Activated T-cell treated with anti-CD3 and anti-CD28 coated beads, Interleukin-2, amount 50 U/mL, for 24 hours (primary cell): ENCODE measurements at places on chromosomes 1 and 21.

GRCh38 chr1:205954819-205955404, 11.7 kb upstream of the SLC26A9 start:
- DNase-seq: no peak

DNA sequence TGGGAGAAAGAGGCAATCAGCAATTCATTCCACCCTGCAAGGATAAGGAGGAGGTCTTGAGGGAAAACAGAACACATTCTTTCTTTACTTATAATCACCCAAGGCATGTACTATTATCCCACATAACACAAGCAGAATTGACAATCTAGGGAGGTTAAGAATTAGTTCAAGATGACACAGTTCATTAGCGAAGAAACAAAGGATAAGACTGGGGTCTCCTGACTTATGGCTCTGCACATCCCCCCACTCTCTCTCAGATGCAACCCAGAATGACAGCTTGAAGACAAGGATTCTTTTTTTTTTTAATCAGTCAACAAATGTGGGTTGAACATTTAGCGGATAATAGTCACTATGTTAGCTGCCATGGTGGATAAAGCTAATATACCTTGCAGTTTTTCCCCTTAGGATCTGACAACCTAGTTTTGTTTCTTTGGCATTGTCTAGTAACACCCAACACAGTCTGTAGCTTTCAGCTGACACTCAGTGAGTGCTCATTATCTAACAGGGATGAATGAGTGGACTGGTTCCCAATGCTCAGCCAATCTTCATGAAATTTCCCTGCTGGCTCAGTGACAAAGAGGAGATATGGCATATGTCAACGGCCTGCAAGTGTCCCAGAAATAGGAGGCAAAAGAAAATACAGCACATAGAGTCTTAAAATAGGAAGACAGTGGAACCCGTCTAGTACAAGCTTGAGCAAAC, 35.1 kb downstream of the RXRG start:
- DNase-seq: no peak

- no peak for DNase-seq
Measured at GRCh38 chr21:34822168-34822567, 153.4 kb downstream of the CLIC6 start.

DNA sequence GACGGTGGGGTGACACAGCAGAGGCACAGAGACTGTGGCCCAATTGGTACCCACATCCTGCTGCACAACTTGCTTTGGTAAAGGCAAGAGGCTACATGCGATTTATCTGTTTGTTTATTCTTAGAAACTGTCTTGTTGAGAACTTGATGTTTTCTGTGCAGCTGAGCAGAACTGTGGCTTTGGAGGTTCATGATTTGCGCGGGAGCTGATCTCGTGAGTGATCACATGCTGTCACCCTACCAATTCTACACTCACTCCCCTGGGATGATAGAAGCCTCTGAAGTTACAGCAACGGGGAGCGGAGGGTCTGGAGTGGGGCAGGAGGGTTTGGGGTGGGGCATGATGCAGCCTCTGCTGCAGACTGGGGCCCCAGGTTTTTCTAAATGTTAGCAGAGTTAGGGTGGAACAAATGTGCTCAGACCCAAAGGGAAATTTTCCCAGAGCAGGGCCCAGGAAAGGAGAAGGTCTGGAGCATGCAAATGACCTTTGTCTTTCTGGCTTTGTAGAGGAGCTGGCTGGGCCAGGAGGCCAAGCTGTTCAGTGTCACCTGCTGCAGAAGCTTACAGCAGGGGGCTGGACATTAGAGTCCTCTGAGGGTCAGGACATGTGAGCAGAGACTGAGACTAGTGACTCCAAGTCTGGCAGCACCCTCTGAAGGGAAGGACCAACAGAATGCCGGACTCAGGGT, 83.6 kb downstream of the GRIK3 start:
- DNase-seq: no peak

DNA sequence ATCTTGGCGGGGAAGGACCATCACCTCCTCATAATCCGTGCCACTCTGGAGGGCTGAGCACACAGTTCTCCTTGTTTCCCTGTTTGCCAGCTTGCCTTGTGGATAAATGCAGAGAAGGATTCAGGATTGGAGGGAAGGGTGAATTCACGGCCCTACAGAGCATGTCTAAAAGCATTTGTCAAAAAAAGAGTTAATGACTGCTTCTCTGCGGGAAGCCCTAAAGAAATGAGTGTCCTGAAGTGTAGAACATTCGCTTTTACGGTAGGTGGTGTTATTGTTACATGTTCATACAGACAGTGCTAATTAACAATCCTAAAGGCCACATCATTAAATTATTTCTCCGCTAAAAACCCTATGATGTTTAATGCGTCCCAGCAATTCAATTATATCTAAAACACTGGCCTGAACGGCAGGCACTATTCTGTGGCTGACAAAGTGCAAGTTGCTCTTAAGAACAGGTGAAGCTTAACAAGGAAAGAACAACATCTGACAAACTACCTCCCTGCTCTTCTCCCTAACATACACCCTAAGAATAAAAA, 112.3 kb upstream of the NFIA start:
- no peak for DNase-seq
